ENCODE measurements at places on chromosomes 7 and 10.

- DNase-seq = no peak
Observed at GRCh38 chr10:120977897-120978296, 126.7 kb downstream of the WDR11 start.

DNA sequence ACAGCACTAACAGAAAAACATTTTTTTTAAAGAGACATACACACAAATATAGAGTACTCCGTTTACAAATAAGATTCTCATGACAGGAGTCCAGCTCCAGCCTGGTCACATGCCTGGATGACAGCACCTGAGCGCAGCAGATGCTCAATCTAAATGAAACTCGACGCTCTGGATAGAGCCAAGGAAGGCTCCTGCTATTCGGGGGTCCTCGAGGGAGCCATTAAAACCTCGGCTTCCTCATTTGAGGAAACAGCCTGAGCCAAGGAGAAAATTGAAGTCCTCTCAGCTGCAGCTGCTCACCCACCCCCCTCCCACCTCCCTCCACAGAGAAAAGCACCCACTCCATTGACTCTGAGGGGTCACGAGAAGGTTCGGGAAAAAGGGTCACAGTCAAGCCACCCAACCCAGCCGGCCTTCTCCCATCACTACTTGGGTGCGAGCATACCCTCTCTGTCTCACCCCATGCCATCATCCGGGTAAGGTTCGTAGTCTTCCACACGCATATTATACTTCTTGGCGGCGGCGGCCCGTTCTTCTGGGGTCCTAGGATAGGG lies 673 bp downstream of the NDUFB8 start:
- DNase-seq = no peak

DNA sequence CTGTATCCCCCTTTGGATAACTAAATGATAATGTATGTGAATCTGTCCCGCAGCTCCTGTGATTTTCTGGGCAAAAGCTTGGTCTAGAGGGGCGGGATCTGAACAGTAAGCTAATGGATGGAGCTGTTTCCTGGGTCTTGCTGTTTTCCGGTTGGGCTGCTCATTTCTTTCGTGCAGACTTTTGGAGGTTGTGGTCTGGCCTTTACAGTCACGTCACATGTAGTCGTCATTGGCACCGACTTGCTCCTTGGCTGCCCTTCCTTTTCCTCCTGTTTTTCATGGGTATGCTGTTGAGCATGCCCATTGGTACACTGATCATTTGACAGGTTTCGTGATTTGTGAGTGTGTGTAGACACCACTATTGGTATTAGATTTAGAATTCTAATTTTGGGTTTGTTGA lies 2.0 kb downstream of the FBH1 start:
- DNase-seq = no peak

DNA sequence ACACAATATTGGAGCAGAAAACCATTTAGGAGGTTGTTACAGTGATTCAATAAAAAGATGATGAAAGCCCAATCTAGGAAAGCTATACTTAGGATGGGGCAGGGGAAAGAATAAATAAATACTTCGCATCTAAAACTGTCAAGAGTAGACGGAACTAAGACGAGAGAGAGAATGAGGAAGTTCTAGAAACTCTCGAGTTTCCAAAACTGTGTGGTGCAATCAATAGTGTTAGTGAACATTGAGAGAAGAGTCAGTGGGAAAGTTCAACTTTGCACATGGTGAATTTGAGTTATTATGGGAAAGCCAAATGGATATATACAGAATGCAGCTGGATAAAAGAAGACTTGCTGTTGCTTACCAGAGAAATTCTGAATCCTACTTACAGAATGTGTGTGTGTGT lies 133.8 kb upstream of the MEOX2 start:
- DNase-seq = no peak

DNA sequence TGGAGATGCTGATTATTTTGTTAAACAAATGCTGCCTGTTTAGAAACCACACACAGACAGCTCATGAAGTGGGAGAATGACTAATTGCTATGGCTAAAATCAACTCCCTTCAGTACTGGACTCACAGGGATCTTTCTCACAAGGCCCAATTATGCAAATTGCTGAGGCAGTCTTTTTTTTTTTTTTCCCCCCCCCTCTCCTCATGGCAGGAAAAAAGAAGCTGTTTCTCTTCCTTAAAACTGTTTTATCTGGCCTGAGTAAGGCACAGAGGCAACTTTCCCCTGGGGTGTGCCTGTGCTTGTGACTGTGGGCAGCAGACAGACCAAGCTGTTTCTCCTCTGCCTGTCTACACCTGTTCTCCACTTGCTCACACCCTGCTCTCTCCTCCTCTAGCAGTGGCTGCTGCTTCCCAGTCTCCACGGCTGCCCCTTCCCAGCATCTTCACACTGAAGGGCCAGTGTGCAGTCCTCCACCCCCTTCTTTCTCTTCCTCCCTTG lies 65.4 kb upstream of the STEAP1B start:
- no peak for DNase-seq

GRCh38 chr7:916291-916941 lies 38.1 kb downstream of the ADAP1 start:
- DNase-seq = no peak

DNA sequence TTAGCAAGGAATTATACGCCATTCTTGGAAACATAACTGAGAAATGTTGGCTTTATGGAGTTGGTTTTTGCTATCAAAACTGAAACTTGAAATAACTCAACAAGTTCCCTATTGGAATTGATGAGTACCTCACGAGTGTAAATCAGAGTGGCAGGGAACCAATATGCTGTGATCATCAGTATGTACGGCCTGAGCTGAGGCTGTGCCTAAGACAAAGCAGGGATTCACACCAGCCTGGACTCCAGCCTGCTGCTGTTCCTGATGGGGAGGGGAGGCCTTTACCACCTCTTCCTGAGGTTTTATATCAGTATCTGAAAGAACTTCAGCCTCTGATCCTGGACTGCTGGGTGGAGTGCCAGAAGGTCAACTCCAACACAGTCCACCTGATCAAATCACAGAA lies 52.7 kb downstream of the CRTAC1 start:
- DNase-seq = no peak

DNA sequence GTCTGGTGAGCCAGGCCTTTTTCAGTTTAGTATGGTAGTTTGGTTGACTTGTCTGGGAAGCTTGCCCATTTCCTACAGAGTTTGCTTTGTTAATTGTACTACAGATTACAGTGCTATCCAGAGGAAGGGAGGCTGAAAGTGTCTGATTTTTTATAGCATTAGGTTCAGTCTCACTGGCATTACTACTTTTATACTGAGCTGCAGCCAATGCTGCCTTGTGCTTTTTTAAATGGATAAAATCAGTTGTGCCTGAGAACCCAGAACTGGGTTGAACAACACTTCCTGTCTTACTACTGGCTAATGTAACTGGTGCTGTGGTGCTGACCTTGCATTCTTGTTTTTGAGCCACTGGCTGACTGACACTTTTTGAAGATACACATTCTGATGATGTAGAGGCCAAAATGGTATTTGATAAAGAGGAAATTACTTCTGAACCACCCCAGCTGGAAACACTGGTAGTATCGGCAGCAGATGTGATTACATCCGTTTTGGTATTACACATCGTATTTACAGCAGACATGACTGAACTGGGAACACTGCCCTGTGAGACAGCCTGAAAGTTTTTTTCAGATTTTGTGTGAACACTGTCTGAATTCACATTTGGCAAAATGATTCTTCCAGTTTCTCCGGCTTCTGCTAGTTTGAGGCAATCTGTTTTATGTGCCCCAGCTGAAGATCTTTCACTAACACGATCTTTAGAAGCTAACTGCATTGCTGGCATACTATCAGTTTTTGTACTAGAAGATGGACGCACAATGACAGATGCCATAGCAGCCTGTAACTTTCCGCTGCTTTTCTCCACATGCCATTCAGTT lies 74.1 kb downstream of the NRBF2 start:
- peak; percentile 19 for DNase-seq

GRCh38 chr10:12221323-12222298 lies 25.6 kb downstream of the CDC123 start:
- no peak for DNase-seq

DNA sequence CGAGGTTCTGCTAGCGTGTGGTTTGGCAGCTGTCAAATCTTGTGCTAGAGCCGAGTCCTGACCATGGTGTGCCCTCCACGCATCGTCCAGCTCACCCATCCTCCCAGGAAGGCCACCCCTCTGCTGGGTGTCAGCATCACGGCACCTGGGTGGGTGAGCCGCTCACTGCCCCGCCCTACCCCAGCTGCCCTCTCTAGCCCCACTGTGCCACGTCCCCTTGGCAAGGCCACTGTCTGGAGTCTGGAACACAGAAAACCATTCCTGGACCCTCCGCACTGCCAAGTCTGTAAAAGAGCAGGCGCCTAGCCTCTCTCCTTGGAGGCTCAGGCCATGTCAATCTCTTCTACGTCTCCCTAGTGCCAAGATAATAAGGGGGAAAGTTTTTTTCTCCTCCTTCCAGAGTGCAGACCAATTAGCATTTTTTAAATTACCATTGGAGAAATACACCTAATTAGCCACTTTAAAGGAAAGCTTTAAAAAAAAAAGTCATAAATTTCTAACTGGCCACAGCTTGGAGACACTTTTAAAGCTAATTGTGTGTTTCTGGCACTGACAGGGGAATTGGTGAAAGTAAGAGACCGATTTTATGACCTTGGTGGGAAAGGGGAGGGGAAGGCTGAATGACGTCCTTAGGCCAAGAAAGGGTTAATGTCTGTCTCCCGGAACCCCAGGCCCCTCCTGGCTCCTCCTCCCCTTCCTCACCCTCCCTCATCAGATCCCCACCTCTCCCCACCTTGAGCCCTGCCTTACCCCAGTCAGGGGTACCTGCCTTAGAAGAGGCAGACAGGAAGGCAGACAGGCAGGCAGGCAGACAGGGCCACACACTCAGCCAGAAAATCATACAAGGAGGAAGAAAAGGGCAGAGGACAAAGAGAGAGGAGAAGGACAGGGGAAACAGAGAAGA lies 151.2 kb downstream of the PLXNA4 start:
- DNase-seq = no peak

- DNase-seq = no peak
Observed at GRCh38 chr7:65304175-65304574, 69.5 kb upstream of the ZNF92 start.

DNA sequence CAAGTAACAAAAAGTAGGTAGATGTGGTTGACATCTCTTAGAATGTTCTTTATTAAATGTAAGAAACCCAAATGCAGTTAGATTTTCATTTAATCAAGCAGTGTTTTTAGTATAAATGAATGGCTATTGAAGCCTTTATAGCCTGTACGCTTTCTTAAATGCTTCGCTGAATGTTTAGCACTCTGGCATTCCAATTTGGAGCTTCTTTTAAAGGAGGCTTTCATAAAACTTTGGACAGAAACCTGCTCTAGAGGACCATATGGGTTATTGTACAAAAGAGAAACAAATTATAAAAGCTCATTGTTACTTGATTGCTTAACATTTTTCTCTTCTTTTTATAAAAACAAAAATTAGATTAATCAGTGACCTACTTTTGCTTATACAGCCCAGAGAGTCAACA lies 59.5 kb downstream of the KCND2 start:
- DNase-seq = no peak

- DNase-seq = no peak
Observed at GRCh38 chr10:116705498-116705897, 36.9 kb downstream of the HSPA12A start.

DNA sequence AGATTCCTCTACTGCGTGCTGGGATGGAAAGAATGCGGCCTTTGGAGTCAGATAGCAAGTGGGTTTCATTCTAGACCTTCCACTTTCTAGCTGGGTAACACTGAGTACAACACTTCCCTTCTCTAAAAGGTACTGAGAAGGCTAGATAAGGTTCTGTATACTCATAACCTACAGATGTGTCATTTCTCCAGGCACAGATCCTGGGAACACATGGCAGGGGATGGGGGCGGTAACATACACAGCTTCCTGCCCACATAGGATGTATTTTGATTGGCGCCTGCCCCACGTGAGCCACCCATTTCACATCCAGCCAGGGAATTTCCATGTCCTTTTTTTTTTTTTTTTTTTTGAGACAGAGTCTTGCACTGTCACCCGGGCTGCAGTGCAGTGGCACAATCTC lies 31.8 kb downstream of the KLRG2 start:
- no peak for DNase-seq

DNA sequence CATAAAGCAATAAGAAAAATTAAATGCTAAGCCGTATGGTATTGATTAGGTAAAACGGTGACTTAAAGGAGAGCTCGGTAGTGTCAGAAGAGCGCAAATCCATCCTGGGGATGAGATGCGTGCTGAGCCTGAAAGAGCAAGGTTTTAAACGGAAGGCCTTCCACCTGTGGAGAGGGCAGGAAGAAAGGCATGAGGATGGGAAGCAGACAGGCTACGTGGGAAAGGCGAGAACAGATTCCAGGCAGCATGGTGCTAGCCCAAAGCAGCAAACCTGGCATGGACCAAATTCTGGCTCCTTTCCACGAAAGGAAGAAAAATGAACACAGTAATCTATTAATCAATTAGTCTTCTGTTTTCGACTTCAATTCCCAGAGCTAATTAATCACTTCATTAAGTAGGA lies 103.5 kb downstream of the HIPK2 start:
- DNase-seq = no peak

DNA sequence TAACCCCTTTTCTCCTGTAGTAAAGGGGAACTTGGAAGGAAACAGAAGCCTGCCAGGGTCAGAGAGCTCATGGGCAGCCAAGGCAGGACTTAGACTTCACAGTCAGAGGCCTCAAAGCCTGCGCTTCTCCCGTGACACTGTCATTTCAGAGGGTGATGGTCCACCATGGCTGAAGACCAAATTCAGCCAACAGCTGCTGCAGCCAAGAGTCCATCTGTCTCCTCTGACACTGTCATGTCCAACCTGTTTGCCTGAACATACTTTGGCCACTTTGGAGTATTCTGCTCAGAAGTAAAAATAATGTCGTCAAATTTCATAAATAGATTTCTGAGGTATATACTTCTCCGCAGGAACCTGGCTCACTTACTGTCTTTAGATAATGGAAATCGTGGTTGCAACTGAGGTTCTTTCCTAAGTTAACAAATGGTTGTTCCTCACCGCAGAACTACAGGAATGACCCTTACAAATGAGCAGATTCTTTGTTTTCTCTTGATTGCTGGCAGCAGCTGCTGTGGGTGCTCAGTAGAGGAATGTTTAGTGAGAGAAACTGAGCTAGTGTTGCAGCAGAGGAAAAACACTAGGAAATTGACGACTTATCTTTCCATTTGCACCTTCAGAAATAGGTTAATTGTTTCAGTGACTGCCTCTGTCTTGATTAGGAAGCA lies 626.5 kb downstream of the SDK1 start:
- no peak for DNase-seq
